ENCODE measurements at places on chromosomes 6 and 20. TPM values are rescaled to one million over a fixed set of nuclear protein-coding genes. Genes with fewer than 3 reads are reported as not detected.

Gene FAM162B
- not detected for polyA plus RNA-seq

Gene SSR1
- polyA plus RNA-seq = 90.8 TPM

Gene SERPINB1
- 15.3 TPM for polyA plus RNA-seq

Gene SASH1
- polyA plus RNA-seq = 57.4 TPM

Gene FKBP1C
- 1.5 TPM for polyA plus RNA-seq

Gene GJA10
- polyA plus RNA-seq = not detected

Gene ELOVL2
- polyA plus RNA-seq = 2.7 TPM

Gene CPXM1
- polyA plus RNA-seq = not detected

Gene POM121L2
- polyA plus RNA-seq = not detected
